ENCODE measurements at places on chromosomes 6 and 20.

GRCh38 chr6:38259736-38260135, 380.0 kb downstream of the BTBD9 start:
- no peak for DNase-seq

GRCh38 chr6:110529907-110530306, 53.5 kb upstream of the SLC22A16 start:
- DNase-seq, result no peak

- DNase-seq, result no peak
Measured at GRCh38 chr6:136149311-136149710, 100.8 kb downstream of the MTFR2 start.

DNA sequence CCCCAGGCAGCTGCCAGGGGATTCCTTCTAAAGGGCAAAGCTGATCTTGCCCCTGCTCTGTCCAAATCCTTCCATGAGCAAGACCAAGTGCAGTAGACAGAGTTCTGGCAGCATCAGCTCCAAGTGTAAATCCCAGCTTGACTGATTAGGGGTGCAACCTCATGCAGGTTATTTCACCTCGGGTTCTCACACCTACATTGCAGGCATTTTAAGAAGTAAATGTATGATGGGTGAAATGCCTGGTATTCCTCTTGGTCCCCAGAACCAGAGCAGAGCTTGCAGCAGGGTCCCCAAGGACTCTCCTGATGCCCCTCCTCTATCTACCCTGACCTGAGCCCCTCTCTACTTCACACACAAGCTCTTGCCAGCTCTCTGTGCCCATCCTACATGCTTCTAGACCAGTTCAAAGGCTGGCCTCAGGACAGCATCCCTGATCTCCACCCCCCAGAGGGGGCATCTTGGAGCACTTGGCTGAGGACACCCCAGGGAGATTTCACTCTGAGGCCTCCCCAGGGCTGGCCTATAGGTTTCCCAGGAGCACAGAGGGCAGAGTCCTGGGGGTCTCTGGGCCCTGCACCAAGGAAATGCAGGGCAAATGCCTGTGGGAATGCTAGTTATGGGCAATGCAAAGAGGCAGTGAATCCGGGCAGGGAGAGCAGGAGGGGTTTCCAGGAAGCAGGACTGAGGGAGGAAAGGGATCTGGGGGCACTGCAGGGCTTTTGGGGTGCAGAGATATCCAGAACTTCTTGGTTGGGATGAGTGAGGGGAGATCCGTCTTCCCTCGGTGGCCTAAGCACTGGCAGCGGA, 1.0 kb downstream of the LZTS3 start:
- DNase-seq, result no peak

- DNase-seq, result no peak
Measured at GRCh38 chr6:170132011-170132521, 158.8 kb downstream of the DLL1 start.

DNA sequence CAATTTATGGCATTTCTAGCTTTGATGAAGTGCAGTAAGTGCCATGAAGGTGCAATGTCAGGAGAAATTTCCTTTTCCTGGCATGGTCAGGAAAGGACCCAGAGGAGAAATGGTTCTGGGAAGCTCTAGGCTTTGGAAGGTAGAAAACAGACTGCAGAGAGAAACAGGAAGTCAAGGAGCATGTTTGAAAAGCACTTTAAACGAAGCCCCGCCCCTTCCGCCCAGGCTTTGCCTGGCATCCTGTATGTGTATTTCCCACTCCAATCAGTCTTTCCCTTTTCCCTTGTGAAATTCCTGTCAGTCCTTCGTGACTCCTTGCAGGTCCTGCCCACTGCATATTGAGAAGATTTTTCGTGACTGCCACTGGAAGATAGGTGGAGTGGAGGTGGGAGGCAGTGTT, 320.9 kb upstream of the SASH1 start:
- DNase-seq, result no peak

DNA sequence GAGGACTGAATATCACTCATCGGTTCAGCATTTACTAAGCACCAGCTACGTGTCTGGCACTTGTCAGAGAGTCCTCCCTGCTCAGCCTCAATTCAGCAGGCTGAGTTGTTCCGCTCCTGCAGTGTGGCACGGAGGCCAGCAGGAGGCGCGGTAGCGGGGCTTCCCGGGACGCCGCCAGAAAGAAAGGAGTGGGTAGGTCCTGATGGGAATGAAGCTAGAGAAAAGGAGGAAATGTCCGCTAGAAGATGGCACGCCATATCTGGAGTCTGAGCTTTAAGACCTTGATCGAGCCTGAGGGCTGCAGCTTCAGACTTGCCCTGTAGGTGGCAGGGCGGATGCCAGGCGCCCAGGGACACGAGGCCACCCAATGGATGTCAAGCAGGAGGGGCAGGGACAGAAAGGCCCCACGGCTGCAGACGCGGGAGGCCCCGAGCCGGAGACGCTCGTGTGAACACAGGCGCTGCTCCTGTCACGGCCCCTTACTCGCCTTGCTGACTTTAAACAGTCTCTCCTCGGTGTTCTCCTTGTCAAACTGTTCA, 18.7 kb downstream of the SERPINB6 start:
- DNase-seq, result peak; percentile 82

DNA sequence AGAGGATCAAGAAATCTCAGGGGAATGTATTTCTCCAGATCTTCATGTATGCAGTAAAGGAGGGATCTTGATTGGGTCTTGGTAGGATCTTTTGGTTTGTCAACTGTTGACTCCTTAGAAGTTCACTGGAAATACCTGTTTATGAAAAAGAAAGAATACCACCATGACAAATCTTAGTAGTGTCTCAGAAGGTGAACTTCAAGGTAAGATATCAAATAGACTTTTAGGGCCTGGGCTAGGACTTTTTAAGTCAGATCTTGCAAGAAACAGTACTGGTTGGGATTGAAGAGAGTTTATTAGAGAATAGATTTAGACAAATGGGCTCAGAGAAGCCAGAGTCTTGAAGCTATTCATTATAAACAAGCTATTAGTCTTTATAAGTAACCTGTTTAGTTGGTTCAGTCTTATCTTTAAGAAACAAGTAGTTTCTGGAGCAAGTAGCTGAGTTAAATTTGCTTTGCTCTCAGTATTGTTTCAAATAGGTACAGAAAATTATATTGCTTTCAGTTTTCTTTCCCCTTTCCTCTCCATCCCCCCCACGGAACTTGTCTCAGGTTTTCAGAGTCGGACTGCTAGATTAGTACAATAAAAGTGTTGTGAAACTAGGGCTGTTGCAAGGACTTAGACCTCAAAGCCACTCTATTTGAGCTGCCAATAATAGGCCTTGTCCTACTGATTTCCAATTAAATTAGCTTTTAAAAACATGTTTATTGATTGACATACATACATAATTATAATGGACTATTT, 529.1 kb upstream of the CITED2 start:
- DNase-seq, result no peak

- no peak for DNase-seq
Measured at GRCh38 chr20:50146732-50147662, 6.5 kb downstream of the PEDS1 start.

GRCh38 chr6:26657256-26657655, 2.3 kb downstream of the ZNF322 start:
- no peak for DNase-seq

GRCh38 chr6:21438986-21439352, 154.6 kb upstream of the SOX4 start:
- DNase-seq, result no peak

GRCh38 chr6:34465531-34466241, at the start of gene PACSIN1:
Gene PACSIN1 (plus strand): TSS chr6:34466076. CDS start chr6:34526306, 60,230 bp downstream.
- DNase-seq, result no peak

DNA sequence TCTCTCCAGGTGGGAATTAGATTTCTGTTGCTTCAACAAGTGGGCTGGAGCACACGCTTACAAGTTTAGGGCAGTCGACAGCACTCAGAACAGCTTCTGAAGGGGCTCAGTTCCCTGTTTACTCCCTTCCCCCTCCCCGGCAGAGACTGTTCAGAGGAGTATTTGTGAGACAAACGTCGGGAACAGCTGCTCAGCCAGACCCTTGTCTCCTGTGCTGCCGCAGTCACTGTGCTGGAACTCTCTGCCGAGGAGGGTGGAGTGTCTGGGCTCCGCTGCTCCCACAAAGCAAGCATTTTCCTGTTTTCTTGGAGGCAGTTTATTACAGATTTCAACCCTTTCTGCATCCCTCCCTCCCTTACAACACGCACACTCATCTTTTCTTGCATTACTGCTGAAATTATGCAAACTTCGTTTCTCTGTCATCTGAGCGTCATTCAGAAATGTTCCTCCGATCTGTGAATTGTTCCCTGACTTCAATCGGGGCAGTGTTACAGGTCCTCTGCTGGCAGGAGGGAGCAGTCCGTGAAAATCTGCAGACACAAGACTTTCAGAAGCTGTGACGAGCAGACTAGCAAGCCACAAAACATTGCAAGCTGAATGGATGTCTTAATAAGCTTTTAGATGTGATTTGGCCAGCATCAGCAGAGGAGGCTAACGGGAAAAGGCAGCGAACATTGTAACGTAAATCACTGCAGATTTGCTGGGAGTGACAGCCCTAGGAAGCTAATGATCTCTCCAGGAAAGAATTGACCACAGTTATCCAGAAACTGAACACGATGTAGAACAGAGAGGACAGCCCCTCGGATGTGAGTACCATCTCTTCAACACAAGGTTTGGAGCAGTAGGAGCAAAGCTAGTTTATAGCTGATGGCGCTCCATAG, 76.2 kb downstream of the LYRM2 start:
- no peak for DNase-seq

DNA sequence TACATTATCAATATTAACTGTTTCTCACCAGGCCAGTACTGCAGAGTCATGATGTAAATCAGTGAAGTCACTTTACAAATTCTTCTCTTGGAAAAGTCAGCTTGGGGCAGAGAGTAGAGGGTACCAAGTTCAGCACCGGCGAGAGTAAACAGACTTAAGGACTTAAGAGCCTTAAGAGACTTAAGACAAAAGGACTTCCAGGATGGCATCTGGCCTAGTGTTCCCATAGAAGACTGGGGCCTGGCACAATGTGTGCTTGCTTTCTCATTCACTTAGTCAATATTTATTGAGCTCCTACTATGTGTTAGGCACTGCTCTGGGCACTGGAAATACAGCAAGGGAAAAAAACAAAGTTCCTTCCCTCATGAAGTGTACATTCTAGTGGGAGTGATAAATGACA, 1.4 kb upstream of the SNPH start:
- DNase-seq, result no peak

DNA sequence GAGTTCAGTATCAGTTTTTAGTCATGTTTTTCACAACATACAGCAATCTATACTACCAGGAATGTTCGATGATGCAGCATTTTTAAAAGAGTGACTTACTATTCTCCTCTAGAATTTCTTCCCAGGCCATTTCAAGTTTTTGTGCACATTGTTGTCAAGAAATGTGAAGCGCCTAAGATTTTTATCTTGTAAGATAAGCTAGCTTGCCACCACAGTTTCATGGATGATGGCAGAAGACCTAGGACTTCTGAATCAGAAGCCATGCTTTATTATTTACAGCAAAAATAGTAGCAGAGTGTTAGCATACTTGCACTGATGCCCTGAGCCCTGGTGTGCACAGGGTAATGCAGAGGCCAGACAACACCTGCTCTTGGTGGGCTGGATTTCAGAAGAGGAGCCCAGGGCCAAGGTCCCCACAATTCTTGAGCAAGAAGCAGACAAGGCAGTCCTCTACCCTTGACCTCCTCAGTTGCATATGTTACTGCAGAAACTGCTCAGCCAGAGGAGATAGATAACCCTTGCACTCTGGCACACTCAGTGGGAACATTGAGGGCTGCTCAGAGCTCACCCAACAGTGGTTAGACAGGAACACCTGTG, 99.2 kb downstream of the QKI start:
- DNase-seq, result no peak

DNA sequence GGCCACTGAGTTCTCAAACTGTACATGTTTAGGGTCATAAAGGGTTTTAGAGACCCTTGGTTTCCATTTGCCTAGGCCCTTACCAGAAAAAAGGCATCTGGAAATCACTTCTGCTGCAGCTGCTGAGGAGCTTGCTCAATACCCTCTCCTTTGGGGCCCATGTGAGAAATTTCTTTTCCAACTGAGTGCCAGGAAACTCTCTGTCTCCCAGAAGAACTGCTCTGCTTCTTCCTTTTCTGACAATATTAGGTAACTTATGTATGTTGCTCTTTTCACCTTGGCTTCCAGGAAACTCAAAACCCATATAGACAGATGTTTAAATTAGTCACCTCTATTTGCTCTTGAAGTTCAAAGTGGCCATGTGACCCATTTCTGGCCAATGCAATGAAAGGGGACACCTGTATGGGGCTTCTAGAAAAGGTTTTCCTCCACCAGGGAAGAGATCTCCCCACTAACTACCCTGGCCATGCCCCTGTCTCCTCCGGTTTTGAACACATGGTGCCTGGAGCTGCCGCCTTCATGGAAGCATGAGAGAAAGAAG, 121.6 kb downstream of the PREX1 start:
- DNase-seq, result no peak

GRCh38 chr6:21327326-21328112, 266.0 kb upstream of the SOX4 start:
- DNase-seq, result no peak

DNA sequence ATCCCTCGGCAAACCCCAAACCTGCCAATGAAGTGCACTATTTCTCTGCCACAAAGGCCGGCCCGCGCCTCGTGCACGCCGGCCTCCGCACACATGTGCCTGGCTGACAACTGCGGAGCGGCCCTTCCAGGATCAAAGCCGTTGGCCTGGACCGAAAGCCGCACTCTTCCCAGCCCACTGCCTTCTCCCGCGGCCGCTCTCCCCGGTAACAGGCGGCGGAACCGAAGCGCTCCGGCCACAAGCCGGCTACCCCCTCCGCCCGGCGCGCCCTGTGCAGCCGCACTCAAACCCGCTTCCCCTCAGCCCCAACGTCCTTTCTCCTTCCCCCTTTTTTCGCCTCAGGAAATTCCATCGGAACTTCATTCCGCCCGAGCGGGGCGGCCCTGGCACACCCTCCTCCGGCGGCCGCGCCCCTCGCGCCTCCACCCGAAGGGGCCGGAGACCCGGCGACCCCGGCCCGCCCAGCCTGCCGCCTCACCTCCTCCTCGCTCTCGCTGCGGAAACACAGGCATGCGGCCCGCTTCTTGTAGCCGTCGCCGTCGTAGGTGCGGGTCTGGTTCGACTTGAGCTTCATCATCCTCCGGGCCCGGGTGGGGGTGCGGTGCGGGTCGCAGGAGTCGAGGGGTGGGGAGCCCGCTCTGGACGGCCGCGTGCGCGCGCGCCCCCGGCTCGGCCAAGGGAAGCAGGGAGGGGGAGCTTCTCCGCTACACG, 528 bp downstream of the NUDT3 start:
- peak; percentile 43 for DNase-seq

DNA sequence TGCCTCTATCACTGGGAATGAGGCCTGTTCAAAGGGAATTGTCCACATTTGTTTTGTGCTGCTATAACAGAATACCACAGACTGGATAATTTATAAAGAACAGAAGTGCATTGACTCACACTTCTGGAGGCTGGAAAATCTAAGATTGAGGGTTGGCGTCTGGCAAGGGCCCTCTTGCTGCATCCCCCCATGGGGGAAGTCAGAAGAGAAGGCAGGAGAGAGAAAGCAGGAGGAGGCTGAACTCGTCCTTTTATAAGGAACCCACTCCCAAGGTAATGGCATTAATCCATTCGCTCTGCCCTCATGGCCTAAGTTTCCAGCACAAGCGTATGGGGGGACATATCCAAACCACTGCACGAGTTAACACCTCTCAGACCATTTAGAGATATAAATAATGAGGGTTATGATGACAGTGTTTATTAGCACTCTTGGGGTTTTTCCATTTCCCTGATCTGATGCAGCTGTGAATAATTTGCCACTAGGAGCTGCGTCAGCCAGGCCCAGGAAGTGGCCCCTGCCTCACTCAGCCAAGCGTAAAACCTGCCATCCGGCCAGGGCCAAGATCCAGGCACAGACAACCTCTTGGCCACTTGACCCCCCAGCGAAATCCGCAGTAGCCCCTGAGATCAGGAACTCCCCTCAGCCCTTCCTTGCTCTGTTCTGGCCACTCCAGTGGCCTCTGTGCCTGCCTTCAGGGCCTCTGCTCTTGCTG, 14.2 kb upstream of the SLCO4A1 start:
- DNase-seq, result no peak

Measured in HTR-8/SVneo (cell line).